ENCODE measurements at places on chromosomes 2 and 18. TPM values are rescaled to one million over a fixed set of nuclear protein-coding genes. Genes with fewer than 3 reads are reported as not detected.
A peak's percentile ranks its signal among the peaks of the same experiment; 100 is the strongest.

DNA sequence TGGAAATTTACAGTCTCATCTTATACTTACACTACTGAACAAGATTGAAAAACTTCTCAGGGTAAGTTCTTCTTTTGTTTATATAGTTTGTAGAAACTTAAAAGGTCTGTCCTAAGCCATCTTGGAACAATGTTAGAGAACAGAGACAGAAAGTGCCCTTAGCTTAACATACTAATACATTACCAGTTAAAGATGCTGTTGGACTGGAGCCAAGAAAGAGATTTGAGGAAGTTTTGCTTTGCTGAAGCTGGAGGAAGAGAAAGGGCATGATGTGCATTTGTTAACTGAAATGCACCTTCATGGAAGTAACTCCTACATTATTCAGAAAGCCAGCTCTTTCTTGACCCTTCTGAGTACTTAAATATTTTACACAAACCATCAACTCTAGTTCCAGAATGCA lies 66.5 kb upstream of the TNFRSF11A start:
- DNase-seq: no peak

Gene TMEM214
- total RNA-seq: 27.4 TPM

GRCh38 chr2:10518470-10519393 lies 70.6 kb upstream of the ODC1 start:
- no peak for DNase-seq

GRCh38 chr18:22983175-22983574 lies 50.0 kb downstream of the RBBP8 start:
- DNase-seq: no peak

Gene RAB12
- 20.2 TPM for total RNA-seq

DNA sequence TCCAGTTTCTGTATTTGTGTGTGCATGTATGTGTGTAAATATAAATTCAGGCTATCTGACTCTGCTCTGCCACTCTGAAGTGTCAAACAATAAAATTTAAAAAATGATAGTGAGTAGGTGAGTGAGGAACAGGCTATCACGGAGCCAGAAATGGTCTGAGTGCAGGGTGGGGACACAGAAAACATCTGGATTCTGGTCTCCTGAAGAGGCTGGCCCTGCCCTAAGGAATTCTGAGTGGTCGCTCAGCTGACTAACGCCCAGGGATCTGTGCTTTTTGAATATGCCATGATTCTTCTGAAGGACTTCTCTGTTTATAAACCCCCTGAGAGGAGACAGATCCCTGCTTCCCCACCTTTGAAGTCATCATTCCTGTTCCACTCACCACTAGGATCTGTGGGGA lies 353.9 kb upstream of the GYPC start:
- DNase-seq: no peak

Gene MOCOS
- total RNA-seq: not detected

GRCh38 chr18:2508678-2509077 lies 62.6 kb downstream of the METTL4 start:
- no peak for DNase-seq

Gene COLEC11
- not detected for total RNA-seq

DNA sequence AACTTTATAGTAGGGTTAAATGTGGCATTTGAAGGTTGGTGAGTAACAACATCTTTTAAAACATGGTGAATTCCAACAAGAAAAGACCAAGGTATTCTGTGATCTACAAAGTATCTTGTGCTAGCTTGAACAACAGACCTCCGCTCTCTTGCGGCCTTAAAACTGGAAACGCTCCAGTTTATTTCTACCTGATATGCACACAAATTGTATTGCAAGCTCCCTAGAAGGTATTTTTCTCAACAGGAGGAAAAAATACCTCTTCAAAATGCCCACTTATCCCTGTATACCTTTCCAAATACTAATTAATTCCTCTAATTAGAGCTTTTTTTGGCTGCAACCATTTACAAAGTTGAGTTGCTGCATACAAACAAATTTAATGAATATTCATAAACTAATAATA lies 69.5 kb downstream of the KCNH7 start:
- DNase-seq: no peak

GRCh38 chr2:148302526-148302925 lies 281.6 kb downstream of the MBD5 start:
- no peak for DNase-seq

Gene GPR75
- 1.6 TPM for total RNA-seq

- no peak for DNase-seq
These were observed 11.6 kb downstream of the NOL10 start for GRCh38 chr2:10678225-10678624.

DNA sequence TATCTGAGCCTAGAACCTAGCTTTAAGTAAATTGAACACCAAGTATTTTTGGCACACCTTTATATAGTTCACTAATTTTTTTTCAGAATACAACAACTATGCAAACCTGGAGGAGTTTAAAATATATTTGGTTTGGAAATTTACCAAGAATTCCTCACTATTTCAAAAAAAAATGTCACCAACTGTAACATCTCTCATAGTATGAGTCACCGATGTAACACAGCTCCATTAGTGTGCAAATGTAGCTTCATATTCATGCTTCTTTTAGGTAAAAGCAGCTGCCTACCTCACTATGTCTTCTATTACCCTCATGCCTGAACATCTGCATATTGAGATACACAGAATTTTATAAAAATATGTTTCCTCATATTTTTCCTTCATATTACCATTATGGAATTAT lies 80.5 kb downstream of the NRXN1 start:
- no peak for DNase-seq

GRCh38 chr2:76998152-76998551 lies 524.0 kb downstream of the LRRTM4 start:
- DNase-seq: no peak

Gene LONRF2
- total RNA-seq: 0.05 TPM

DNA sequence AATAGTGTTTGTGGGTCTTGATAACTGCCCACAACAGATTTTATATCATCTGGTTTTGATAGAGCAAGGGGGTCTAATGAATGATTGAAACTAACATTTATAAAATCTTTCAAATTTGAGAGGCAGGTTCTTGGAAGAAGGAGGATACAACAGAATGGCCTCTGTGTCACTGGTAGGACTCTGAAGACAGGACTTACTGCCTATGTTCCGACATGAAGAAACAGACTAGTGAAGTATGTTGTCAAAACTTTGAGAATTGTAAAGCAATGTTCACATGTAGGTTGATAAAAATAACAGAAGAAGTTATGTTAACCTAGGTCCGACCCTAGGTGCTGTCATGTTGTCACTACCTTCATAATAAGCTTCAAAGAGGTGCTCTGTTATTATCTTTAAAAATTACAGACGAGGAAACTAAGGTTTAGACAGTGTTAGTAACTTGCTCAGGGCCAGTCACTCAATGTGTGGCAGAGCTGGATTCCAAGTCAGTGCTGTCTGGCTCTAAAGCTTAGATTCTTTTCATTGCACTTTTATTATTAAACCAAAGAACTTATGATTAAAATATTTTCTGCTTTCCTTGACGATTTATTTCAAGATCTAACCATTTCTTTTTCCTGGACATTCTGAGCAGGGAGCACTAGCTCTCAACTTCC lies 146.2 kb downstream of the RPIA start:
- no peak for DNase-seq

DNA sequence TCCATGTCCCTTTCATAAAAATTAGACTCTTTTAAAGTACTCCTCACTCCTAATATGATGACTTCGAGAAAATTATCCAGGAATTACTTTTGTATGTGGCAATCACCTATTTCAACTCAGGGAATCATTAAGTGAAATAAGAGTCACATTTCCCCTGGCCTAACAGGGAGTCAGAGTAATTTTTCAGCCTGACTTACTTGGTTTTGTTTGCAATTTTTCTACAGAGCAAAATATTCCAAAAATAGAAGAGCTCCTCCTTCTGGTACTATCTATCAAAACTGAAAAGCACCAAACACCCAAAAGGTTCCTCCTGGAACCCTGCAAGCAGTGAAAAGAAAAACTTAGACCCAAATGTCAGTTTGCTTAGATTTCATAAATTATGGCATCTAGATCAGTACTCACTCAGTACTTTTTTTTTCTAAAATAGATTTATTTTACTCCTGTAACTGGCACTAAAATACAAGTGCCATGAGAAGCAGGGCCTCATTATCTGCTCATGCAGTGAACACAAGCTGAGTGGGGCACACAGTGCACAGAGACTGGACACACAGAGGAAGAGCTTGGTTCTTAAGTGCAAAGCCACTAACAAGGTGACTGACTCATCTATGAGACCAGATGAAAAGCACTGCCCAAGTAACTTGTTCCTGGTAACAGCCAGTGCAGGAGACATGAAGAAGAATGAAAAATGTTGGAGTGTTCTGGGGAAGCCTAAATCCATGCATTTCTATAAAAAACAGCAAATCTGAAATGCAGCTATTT lies 28.7 kb downstream of the ACAA2 start:
- no peak for DNase-seq

Gene CAD
- 31.4 TPM for total RNA-seq

Gene MLPH
- not detected for total RNA-seq

Gene GPBAR1
- total RNA-seq: 2.5 TPM

GRCh38 chr18:12318334-12318697 lies 10.3 kb downstream of the TUBB6 start:
- no peak for DNase-seq

DNA sequence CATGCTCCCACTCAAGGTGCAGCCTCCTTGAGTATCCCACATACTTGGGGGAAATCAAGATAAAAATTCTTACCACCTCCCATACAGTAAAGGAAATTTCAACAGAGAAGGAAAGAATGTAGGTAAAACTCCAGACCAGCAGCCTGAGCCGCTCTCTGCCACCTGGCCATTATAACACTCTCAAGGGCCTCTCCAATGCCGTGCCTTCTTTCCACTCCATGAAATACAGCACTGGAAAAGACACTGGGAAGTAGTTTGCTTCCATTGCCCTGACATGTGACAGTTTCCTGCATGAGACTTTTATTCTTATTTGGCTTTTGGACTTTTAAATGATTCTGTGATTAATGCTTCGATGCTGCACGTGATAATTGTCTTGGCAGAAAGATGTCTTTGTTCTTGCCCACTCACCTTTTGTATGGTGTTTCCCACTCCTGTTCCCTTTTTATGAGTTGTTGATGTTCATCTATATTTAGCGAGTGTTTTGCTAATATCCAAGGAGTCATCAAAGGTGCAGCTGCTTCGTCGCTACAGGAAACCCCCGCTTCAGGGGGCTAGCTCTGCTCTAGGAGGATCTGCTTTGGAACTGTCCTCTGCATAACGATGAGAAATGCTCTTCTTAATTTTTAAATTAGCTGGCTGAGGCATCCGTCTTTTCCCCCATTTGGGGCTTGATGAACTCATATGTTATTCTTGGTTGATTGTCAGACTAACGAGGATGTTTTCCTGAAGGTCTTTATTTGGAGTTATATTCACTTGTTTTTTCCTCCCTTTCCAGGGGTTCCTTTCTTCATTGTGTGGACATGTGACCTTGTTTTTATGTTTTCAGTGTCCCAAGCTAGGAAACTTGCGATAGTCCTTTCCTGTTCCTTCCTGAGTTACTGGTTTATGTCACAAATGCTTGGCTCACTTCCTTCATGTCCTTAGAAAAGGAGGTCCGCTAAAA lies 179.4 kb downstream of the TXNL1 start:
- DNase-seq: no peak

GRCh38 chr18:48186131-48186766 lies 222.9 kb downstream of the ZBTB7C start:
- no peak for DNase-seq

DNA sequence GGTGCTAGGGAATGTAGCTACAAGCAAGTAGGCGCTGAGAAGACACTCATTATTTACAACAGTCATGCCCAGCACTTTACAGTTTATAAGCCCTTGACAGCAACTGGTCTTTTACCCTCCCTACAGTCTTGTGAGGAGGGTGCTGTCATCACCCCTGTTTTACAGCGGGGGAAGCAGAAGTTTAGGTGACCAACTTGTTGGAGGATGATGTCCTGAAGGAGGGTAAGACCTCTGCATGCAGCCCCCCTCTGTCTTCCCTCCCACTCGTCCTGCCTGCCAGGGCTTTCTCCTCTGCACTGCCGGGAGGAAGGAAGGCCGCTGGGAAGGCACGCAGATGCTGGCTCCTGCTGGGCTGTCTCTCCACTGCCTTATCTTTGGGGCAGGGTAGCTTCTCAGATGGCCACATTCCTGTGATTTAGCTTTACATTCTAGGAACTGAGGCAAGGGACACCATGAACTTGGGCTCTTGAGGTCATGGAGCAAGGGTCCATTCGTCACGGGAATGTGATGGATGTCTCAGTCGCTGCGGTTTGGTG lies 972 bp downstream of the IL1R1 start:
- DNase-seq: no peak

Gene ALKAL2
- 0.22 TPM for total RNA-seq

Gene GRHL1
- 0.86 TPM for total RNA-seq

Gene RNF125
- total RNA-seq: 177 TPM

DNA sequence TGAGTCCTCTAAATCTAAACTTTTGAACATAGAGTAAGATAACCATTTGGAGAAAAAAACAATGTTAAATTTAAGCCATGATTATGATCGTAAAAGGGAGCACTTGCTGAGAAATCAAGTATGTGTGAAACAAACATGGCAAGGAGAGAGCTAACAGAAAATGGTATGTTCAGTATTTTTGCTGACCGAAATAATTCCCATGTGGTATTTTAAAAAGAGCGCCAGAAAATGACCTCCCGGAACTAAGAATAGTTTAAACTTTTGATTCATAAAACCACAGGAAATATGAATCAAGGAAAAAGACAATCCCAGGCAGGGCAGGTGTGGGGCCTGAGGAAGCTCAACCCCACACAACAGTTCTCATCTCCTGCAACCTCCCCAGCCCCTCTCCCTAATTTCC lies 74.2 kb downstream of the DOCK10 start:
- DNase-seq: no peak

GRCh38 chr2:47174733-47175361 lies 19.7 kb upstream of the STPG4 start:
- DNase-seq: peak; percentile 19

Gene RTP5
- total RNA-seq: 1.8 TPM

DNA sequence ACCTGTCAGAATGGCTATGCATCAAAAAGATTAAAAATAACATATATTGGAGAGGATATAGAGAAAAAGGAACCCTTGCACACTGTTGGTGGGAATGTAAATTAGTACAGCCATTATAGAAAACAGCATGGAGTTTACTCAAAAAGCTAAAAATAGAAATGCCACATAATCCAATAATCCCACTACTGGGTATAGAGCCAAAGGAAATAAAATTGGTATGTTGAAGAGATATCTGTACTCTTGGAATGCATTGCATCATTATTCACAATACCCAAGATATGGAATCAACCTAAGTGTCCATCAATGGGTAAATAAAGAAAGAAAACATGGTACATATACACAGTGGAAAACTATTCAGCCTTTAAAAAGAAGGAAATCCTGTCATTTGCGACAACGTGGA lies 77.2 kb downstream of the C1D start:
- no peak for DNase-seq

DNA sequence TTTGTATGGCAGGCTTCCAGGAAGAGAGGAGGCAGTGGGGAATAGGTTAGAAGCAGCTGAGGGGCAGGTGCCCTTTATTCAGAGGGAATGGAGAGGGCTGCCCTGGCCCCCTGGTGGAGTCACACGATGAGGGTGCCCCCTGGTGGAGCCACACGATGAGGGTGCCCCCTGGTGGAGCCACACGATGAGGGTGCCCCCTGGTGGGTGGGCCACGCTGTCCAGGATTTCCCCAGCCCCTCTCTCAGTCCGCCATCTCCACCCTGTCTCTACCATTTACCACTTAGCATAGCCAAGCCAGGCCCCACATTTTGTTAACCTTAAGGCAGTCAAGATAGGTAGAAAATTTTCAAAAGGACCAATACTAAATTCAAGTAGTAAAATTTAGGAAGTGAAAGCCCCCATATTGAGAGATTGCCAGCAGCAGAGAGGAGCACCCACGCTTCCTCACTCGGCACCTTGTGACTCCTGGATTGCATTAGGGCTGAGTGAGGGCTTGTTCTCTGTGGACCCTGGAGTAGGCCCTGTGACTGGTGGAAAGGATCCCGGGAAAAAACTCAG lies 10.4 kb upstream of the FAM228A start:
- no peak for DNase-seq
